Mammary microvascular endothelial cell (primary cell): ENCODE measurements at places on chromosomes 3 and 15. TPM values are rescaled to one million over a fixed set of nuclear protein-coding genes. Genes with fewer than 3 reads are reported as not detected.

TRIM42 gene
- total RNA-seq, result not detected in 2 replicates

LRRC58 gene
- 24.0 and 26.4 TPM in 2 replicates for total RNA-seq

IL12A gene
- total RNA-seq, result 2.3 and 6.7 TPM in 2 replicates

TMED3 gene
- total RNA-seq, result 125 and 141 TPM in 2 replicates

WDR72 gene
- not detected in 2 replicates for total RNA-seq

STARD5 gene
- total RNA-seq, result 2.5 and 2.9 TPM in 2 replicates

ZBTB20 gene
- total RNA-seq, result 15.7 and 22.1 TPM in 2 replicates

LINS1 gene
- total RNA-seq, result 10.4 and 11.8 TPM in 2 replicates

SLC25A20 gene
- 15.9 and 26.8 TPM in 2 replicates for total RNA-seq

NEK4 gene
- total RNA-seq, result 12.1 and 15.1 TPM in 2 replicates

C3orf22 gene
- not detected in 2 replicates for total RNA-seq

CHRNA5 gene
- 3.9 and 7.2 TPM in 2 replicates for total RNA-seq

SLCO2A1 gene
- total RNA-seq, result 5.6 and 11.5 TPM in 2 replicates

GOLGA6A gene
- not detected in 2 replicates for total RNA-seq

C2CD4A gene
- 0.15 TPM in 1 of 2 replicates, not detected in the other for total RNA-seq

FNDC3B gene
- total RNA-seq, result 56.8 and 59.2 TPM in 2 replicates

PCOLCE2 gene
- not detected in 2 replicates for total RNA-seq

HHLA2 gene
- total RNA-seq, result not detected in 2 replicates

AADACL2 gene
- total RNA-seq, result not detected in 2 replicates

CHRD gene
- total RNA-seq, result 0.07 and 1.7 TPM in 2 replicates

ROPN1B gene
- total RNA-seq, result not detected in 2 replicates

RPL29 gene
- total RNA-seq, result 1,551 and 1,914 TPM in 2 replicates

RSL24D1 gene
- 48.2 and 60.1 TPM in 2 replicates for total RNA-seq

SPESP1 gene
- total RNA-seq, result 4.3 and 5.6 TPM in 2 replicates

SLC22A13 gene
- 0.07 TPM in 1 of 2 replicates, not detected in the other for total RNA-seq

CLRN1 gene
- not detected in 2 replicates for total RNA-seq

LRRC2 gene
- total RNA-seq, result 0.47 and 0.64 TPM in 2 replicates

TMC3 gene
- not detected in 2 replicates for total RNA-seq

GOLGA6L4 gene
- total RNA-seq, result 0.74 and 4.7 TPM in 2 replicates

KBTBD13 gene
- total RNA-seq, result not detected in 2 replicates

DPPA2 gene
- not detected in 2 replicates for total RNA-seq

PARP15 gene
- total RNA-seq, result 0.94 and 1.1 TPM in 2 replicates

GUCA1C gene
- not detected in 2 replicates for total RNA-seq

GPR171 gene
- total RNA-seq, result not detected in 2 replicates

SLC35A5 gene
- 18.9 and 33.6 TPM in 2 replicates for total RNA-seq

ZDHHC3 gene
- total RNA-seq, result 53.6 and 58.4 TPM in 2 replicates

NR2F2 gene
- 19.5 and 21.6 TPM in 2 replicates for total RNA-seq

VIPR1 gene
- total RNA-seq, result not detected in 2 replicates

GP9 gene
- 0.53 TPM in 1 of 2 replicates, not detected in the other for total RNA-seq

ACKR4 gene
- 0.54 and 1.1 TPM in 2 replicates for total RNA-seq

QARS1 gene
- total RNA-seq, result 226 and 239 TPM in 2 replicates

SLC24A5 gene
- total RNA-seq, result not detected in 2 replicates

TEX55 gene
- not detected in 2 replicates for total RNA-seq

SPATA16 gene
- not detected in 2 replicates for total RNA-seq

C3orf49 gene
- total RNA-seq, result not detected in 2 replicates

MKRN3 gene
- total RNA-seq, result 0.07 TPM in 1 of 2 replicates, not detected in the other

PRR20G gene
- not detected in 2 replicates for total RNA-seq

FSTL1 gene
- total RNA-seq, result 244 and 258 TPM in 2 replicates

BFSP2 gene
- not detected in 2 replicates for total RNA-seq

KLHL24 gene
- total RNA-seq, result 19.9 and 32.7 TPM in 2 replicates

SHC4 gene
- total RNA-seq, result 0.30 and 0.40 TPM in 2 replicates

ZNF662 gene
- 1.00 and 1.1 TPM in 2 replicates for total RNA-seq

LSMEM2 gene
- not detected in 2 replicates for total RNA-seq
